ENCODE measurements at places on chromosomes 11 and 22.

- DNase-seq = no peak
Measured at GRCh38 chr22:38716826-38717225, 11.1 kb downstream of the GTPBP1 start.

DNA sequence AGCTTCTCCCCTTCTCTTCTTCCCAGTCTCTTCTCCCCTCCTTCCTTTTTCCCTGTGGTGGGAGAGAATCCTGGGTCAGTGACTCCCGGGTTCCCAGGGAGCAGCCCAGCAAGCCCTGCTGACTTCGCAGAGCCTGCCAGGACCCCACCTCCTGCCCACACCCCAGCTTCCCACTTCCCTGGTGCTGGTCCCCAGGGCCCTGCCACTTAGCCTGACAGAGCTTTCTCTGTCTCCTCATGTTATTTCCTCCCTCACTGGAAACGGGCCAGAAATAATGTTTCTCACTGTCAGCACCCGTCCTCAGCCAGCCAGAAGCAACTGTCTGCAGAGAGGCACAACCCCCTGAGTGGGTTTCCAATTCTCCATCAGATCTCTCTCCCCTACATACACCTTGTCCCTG, 27.1 kb downstream of the C11orf96 start:
- no peak for DNase-seq

GRCh38 chr11:66617155-66617834, 865 bp downstream of the RBM14 start:
- DNase-seq = no peak

- DNase-seq = no peak
Measured at GRCh38 chr11:85875505-85875904, 20.3 kb downstream of the CCDC83 start.

DNA sequence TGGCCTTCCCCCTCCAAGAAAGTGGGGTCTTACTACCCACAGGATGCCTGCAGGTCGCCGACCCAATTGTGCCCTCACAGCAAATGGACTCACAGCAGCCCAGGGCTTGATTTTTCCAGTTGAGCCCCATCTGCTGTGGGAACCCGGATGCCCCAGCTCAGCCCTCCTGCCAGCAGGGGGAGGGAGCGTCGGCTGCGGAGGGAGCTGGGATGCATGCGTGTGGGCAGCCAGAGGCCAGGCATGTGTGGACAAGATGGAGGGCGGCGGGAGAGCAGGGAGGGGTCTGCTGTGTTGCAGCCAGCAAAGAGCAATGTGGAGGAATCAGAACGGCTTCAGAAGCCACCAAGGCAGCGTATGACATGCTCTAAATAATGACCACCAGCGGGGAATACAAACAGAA, 41.0 kb upstream of the EIF3D start:
- no peak for DNase-seq

- DNase-seq = no peak
Measured at GRCh38 chr11:26620282-26621045, 48.4 kb upstream of the MUC15 start.

DNA sequence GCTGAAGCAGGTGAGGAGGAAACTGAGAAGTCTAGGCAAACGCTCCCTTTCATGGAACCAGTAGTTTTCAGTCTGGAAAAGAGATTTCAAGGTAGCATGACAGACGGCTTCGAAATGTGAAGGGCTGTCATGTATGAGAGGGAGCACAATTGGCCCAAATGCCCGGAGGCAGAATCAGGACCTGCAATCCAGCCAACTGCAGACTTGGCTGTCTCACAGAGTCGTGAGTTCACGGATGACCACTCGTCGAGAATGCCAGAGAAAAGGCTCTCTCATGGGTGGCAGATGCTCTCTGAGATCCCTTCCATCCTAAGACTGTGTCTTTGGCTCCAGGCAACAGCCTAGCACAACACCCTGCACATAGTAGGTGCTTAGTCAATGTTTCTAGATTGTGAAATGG, 134.8 kb downstream of the DSCAML1 start:
- no peak for DNase-seq

- no peak for DNase-seq
Measured at GRCh38 chr22:48299124-48299523, 1528.5 kb downstream of the BRD1 start.

DNA sequence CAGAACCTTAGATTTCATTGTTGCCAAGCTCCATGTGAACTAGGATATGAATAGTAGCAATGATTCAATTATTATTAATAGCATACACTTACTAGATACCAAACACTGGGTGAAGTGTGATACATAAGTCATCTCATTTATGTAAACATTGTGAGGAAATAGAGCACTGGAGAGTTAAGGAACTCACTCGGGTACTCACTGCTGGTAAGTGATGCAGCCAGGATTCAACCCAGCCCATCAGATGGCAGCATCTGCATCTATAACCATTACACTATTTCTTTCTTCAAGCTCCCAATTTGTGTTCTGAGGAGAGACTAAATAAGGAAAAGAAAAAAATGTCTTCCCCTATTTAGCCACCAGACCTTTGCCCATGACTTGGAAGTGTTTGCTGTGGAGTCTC, 10.2 kb upstream of the ALG8 start:
- no peak for DNase-seq

- no peak for DNase-seq
Measured at GRCh38 chr22:20084547-20085413, 4.7 kb downstream of the DGCR8 start.

DNA sequence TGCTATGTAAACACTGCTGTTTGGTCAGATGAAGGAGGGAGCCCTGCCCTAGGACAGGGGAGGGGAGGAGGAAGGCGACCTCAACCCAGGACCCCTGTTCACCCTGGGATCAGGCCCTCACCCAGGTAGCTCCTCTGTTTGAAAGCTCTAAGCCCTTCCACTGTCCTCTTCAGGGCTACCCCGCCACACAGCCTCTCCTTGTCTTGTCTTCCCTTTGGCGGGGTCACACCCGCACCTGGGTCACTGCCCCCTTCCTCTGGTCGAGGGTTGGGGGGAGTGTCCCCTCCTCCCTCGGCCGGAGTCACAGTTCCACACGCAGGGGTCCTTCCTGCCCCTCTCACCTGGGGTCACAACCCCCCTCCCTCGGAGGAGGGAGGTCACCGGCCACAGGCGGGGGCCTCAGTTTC, 463 bp upstream of the PTPMT1 start:
- no peak for DNase-seq

DNA sequence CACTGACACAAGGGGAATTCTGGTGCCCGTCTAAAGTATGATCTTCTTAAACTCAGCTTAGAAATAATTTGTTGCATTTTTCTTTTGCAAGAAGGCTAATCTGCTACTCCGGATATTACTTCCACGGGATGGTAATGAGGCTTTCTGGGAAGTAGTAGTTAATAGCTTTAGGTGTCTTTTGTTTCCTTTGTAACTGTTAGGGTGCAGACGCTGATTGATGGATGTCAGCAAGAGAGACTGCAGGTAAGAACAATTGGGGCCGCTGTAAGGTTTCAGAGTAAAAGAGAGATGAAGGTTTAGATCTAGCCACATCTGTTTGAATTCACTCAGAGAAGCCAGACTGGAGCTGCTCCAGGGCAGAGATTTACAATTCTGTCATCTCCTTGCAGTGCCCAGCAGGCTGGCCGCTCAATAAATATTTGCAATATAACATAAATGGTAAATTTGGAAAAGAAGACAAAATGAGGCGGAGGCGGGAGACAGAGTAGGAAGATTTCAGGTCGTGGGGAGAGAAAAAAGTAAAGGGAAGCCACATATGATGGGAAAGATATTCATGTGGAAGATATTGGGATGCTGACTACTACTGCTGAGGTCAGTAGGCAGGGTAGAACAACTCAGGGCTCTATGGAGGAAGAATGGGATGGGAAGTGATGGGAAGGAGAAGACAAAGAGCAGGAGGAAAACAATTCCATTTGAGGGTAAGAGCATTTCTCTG, 320.5 kb downstream of the AASDHPPT start:
- DNase-seq = no peak
